ENCODE measurements at places on chromosomes 1 and 21. TPM values are rescaled to one million over a fixed set of nuclear protein-coding genes. Genes with fewer than 3 reads are reported as not detected.

The PDXK gene
- 30.8 TPM for total RNA-seq

The GCSAML gene
- total RNA-seq = 1.1 TPM

The SPATA21 gene
- total RNA-seq = not detected

The ADAM30 gene
- not detected for total RNA-seq

The TESK2 gene
- total RNA-seq = 3.2 TPM
